ENCODE measurements at places on chromosomes 3 and 15.

GRCh38 chr3:161915418-161915750, 418.8 kb downstream of the OTOL1 start:
- DNase-seq = no peak

- DNase-seq = no peak
These were observed 15.3 kb upstream of the RTP4 start for GRCh38 chr3:187352581-187353575.

DNA sequence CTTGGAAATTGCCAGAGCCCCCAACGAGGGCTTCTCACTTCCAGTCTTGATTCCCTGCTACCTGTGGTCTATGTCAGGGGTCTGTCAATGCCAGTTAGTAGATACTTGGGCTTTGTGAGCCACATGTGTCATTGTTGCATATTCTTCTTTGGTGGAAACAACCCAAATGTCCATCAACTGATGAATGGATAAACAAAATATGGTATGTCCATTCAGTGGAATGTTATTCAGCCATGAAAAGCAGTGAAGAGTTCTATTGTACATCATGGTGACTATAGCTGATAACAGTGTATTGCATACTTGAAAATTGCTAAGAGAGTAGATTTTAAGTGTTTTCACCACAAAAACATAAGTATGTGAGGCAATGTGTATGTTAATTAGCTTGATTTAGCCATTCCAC, 288.1 kb downstream of the RPLP1 start:
- DNase-seq = no peak

DNA sequence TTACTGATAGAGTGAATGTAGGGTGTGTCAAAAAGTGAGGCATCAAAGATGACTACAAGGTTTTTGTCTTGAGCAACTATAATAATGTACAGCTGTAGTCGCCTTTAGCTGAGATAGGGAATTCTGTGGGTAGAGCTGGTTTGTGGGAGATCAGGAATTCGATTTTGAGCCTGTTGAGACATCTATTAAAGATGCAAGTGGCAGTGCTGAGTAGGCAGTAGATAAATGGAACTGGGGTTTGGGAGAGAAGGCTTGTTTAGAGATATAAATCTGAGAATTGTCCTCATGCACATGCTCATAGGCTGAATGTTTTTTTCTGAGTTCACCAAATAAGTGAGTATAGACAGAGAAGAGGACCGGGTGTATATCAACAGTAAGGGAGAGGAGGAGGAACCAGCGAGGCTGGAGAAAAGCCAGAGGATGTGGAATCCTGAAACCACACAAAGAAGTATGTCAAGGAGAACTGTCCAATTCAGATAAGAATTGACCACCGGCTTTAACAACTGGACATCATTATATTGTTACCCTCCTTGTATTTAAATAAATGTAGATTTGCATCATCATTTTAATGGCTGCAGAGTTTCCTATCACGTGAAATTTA, 146.0 kb upstream of the TNIK start:
- no peak for DNase-seq

DNA sequence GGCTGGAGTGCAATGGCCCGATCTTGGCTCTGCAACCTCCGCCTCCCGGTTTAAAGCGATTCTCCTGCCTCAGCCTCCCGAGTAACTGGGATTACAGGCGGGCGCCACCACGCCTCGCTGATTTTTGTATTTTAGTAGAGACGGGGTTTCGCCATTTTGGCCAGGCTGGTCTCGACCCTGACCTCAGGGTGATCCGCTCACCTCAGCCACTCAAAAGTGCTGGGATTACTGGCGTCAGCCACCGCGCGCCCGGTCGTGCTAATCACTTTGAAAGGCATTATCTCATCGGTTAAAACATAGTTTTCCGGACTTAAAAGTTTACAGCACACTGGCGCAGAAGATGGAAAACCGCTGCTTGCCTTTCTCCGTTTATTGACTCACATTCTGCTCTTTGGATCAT, 27.6 kb upstream of the MTHFS start:
- no peak for DNase-seq

DNA sequence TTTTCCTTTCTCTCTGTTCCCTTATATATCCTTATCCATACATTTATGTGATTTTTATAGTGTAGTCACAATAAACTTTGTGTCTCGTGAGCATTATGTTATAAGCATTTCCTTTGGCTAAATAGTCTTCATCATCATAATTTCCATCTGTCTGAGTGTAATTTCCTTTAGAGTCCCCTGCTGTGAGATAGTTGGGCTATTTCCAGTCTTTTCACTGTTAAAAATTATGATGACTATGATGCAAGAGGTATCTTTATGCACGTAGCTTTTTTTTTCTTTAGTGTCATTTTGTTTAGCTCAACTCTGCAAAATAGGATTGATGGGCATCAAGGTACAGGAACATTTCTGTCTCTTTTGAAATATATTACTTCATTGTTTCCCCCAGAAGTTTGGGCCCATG, 26.9 kb upstream of the CA12 start:
- DNase-seq = no peak

GRCh38 chr3:48984663-48985062, 5.4 kb upstream of the P4HTM start:
- DNase-seq = no peak

DNA sequence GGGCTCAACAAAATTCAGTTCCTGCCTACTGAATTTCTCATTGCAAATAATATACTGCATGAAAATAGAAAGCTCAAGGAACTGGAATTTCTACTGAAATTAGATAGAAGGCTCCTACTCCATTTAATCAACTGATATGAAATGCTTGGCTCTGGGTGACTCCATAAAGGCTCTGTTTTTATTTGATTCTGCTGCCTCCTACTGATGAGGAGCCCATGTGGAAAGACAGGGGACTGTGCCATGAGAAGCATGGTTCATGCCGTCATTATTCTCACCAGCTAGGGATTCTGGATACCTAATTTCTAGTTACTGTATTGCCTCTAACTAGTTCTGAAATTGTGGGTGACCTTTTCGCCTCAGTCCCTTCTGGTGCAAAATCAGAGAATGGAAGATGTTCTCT, 366.2 kb upstream of the DPH6 start:
- no peak for DNase-seq

DNA sequence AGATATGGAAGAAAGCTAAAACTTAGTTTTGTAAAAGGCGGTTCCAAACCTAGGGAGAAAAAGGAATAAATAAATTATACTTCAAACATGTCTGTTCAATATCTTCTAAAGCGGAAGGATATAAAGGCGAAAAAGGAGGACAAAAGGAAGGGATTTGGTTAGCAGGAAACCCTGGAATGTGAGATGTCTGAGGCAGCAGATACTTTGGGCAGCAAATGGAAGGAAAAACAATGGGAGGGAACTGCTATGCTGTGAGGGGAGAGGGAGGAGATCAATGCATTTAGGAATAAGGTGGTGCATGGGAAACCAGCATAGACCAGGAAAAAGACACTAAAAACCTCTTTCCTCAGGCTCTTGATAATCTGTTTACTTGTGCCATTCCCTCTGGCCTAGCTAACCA, 120.8 kb downstream of the DNAH12 start:
- DNase-seq = no peak

- peak; percentile 88 for DNase-seq
These were observed 350.3 kb downstream of the DOCK3 start for GRCh38 chr3:51024765-51025632.

- no peak for DNase-seq
These were observed 53.5 kb upstream of the WNT5A start for GRCh38 chr3:55540579-55540978.

- no peak for DNase-seq
These were observed 280.3 kb downstream of the ZPLD1 start for GRCh38 chr3:102715030-102715697.

DNA sequence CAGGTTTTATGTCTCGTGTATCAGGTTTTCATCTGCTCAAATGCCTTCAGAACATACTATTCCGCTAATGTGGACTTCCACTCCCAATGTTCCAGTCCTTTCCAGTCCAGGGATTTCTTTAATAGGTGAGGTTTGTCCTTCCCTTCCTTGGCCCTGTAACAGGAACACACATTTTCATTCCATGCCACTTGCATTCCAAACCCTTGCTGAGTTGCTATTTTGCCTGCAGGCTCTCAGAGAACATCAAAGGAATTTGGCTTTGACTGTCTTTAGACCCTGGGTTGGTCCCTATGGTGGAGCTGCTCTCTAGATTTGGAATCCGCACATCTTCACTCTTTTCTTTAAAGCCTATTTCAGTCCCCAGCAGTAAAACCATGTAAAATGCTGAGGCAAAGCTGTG, 12.3 kb upstream of the ALCAM start:
- no peak for DNase-seq

DNA sequence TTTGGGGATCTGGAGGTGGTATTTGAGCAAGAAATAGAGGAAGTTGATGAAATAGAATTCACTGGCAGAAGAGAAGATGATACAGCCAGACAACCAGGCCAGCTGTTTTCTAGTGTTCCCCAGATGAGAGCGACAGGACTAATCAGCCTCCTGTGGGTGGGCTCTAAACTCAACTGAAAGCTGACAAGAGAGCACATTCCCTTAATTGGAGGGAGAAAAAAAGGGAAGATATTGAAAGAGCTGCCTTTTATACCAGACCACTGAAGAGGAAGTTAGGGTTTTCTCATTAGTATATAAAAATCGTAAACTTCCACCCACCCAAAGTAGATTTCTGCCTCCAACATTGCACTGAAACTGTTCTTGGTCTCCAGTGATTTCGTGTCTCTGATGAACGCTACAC, 6.5 kb upstream of the TM4SF19 start:
- DNase-seq = no peak

GRCh38 chr15:51724673-51725072, 12.8 kb downstream of the LYSMD2 start:
- DNase-seq = no peak

DNA sequence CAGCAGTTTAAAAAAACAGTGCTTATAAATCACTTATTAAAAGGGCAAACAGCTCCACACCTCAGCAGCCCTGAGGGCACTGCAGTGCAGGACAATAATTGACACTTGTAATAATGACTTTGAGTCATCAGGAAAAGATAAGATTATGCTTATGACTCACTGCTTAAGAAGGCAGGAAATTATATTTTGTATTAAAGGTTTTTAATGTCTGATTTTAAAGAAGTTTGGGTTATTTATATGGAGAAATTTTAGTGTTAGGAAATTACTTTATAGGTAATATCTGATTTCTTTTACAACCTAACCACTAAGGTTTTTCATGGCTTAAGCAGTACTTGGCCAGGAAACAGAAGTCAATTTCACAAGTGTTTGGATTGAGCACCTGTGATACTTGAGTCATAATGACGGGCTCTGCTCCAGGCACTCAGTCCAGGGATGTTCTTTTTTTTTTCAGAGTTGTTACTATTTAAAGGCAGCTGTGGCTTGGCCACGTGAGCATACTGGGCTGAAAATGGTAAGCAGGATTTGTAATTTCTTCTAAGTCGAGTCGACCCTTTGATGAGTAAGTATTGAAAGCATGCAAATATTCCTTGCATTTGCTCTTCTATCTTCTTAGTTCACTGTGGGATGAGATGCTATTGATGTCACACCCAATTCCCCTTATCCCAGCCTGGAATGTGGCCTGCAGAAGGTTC, 21.6 kb upstream of the SLC6A20 start:
- DNase-seq = no peak

- no peak for DNase-seq
These were observed 598.2 kb upstream of the NECTIN3 start for GRCh38 chr3:110473405-110473804.

DNA sequence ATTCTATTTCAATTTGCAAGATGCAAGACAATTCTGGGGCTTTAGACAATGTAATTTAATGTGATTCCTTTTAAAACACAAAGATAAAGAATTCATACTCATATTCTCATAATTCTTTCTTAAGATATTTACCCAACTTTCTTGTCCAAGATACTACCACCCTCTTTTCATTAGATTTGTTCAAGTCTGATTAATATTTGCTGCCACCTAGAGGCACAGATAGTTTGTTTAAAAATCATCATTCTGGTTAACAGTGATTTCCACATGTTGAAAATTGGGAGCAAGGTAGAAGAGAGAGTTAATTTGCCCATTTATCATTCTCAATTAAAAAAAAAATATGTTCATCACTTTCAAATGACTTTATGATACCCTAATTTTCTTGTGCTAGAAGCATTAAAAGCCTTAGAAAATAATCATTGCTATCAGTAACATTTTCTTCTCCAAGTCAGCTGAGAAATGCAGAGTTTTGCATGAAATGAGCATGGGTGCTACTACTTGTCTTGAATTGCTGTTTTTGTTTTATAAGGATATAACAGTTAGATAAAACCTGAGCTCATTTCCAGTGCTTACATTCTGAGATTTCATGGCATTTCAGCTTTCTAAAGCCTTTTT, 11.6 kb downstream of the TAMM41 start:
- DNase-seq = no peak

DNA sequence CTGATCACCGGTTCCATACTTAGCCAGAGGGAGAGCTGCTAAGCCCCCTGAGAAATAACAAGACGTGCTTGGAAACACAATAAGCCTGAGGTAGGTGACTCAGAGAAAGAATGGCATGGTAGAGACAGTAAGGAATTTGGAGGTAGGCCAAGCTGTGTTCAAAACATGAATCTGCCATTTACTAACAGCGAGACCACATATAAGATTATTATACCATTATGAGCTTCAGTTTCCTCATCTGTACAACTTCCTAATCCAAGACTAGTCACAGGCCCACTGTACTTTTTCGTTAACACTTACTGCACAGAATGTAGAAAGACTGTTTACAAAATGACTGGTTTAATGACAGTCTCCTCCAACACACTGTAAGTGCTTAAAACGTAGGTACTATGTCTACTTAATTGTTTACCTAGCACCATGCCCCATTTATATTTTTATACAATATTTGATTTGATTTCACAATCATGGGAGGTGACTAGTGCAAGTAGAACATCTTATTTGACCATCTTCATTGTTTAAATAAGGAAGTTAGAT, 25.7 kb downstream of the ATOSA start:
- DNase-seq = no peak

DNA sequence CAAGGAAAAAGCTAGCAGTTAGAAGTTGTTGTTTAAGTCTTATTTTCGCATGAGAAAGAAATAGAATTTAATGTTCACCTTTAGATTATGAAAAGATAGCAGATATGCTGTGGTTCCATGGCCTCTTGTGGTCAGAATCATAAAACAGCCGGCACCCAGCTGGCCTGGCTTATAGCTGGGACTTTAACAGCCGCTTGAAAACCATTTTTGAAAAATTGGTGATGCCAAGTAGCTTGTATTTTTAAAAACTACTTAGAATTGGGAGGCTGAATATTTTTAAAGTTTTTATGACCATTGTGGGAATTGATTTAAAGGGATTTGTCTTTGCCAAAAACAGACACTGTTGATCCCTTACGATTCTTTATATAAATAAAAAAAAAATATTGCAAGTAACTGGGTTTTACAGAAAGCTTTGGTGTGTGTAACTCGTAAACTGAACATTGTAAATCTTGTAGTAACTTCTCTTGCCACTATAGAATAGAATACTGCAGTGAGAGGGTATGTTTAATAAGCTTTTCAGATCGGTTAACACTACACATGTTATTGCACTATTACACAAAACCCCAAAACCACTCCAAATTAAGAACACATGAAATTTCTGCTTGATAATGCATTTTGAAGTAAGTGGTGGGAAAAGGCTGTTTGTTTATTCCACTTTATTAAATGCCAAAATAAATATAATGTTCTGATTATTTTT, 6.6 kb downstream of the ARRDC4 start:
- no peak for DNase-seq

All from activated naive CD4-positive, alpha-beta T cell treated with anti-CD3 and anti-CD28 coated beads, Interleukin-2, amount 10 ng/mL, durations not matched to agents 7 days and 5 days (primary cell).